ENCODE measurements at places on chromosomes 5 and 9. TPM values are rescaled to one million over a fixed set of nuclear protein-coding genes. Genes with fewer than 3 reads are reported as not detected.

DNA sequence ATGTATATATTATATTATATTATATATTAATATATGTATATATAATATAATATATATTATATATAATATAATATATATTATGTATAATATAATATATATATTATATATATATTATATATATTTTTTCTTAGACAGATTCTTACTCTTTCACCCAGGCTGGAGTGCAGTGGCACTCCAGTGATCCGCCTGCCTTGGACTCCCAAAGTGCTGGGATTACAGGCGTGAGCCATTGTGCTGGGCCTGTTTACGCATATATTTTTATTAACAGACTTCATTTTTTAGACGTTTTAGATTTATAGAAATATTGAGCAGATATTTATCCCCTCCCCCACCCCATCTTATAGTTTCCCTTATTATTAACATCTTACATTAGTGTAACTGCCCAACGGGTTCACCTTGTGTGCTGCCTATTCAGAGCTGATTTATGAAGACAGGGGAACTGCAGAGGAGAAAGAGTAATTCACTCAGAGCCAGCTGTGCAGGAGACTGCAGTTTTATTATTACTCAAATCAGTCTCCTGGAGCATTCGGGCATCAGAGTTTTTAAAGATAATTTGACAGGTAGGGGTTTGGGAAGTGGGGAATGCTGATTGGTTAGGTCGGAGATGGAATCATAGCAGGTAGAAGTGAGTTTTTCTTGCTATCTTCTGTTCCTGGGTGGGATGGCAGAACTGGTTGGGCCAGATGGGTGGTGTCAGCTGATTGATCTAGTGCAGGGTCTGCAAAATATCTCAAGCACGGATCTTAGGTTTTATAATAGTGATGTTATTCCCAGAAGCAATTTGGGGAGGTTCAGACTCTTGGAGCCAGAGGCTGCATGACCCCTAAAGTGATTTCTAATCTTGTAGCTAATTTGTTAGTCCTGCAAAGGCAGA lies 93.4 kb downstream of the UNC13B start:
- no peak for DNase-seq

Gene CATSPER3
- total RNA-seq, result not detected

Gene NME5
- not detected for total RNA-seq

Gene APBA1
- total RNA-seq, result 0.63 TPM

Data from T-cell (primary cell).